SW 1271 (cell line): ENCODE measurements at places on chromosomes 4 and X.

DNA sequence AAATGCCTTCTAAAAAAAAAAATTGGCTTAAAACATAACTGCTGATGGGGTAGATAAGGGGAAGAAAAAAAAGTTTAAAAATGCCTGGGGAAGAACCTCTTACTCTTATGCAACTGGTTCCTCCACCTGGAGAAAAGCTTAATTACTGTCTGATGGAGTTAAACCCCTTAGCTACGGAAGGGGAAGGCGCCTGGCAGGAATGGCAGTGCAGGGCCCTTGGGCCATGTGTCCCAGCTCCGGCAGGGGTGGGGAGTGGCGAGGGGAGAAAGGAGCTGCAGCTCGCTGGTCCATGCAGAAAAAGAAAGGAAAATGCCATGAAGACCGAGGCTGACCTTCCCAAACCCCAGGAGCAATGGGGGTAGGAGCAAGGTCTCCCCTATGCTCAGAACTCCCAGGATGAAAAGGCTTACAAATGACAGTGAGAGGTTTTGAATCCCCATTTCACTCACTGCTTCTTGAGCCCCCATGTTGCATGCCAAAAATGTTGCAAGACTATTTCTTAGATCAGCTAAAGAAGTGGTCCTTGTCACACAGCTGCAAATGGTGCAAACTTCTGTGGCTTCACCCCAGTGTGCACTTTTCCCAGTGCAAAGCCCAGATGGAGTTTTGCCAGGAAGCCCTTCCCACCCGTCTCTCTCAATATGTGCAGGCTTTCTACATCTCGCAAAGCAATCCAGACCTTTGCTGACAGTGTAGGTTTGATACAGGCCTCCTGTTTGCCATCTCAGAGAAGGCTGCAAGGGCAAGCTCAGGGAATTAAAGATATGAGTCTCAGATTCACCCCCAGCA lies 204.8 kb upstream of the CT83 start:
- DNase-seq, result no peak

- no peak for DNase-seq
These were observed 126.3 kb downstream of the AASDH start for GRCh38 chr4:56261027-56261426.

DNA sequence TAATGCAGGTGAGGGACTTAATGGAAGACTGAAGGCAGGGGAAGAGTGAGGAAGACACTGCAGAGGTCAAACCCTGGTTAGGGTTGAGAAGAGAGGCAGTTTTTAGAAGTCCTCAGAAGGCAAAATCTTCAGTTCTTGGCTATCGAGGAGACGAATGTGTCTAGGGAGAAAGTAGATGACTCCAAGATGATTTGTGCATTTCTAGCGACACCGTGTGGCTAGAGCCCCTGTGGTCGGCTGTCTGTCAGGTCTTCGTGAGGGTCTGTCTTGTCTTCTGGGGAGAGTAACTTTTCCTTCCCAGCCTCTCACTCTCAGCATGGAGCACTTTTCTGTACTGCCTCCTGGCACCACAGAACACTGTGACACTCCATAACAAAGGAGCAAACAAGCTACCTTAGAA lies 458.1 kb downstream of the STIM2 start:
- DNase-seq, result no peak

GRCh38 chrX:40152173-40152711 lies 54.5 kb upstream of the BCOR start:
- DNase-seq, result no peak

DNA sequence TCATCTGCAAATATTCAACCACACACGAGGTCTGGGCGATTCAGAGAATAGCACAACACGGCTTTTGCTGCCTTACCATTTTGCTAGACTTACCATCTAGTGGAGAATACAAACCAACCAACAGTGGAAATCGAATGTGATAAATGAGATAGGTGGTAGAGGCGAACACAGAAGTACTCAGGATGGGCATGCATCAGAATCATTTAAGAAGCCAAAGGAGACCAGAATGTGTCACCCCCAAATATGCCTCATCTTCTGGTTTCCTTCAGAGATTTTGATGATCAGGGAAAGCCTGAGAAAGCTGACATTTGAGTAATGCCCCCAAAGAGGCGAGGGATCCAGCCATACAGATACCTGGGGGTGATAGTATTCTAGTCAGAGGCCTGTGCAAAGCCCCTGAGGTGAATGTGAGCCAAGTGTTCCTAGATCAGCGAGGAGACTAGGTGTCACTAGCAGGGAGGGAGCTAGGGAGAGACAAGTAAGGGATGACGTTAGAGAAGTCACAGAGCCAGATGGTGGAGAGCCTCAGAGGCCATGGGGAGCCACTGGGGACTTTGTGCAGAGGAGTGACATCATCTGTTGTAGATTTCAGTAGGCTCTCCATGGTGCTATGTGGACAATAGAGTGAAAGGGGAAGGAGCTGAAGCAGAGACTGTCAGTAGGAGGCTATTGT lies 1.7 kb downstream of the MTMR1 start:
- no peak for DNase-seq

DNA sequence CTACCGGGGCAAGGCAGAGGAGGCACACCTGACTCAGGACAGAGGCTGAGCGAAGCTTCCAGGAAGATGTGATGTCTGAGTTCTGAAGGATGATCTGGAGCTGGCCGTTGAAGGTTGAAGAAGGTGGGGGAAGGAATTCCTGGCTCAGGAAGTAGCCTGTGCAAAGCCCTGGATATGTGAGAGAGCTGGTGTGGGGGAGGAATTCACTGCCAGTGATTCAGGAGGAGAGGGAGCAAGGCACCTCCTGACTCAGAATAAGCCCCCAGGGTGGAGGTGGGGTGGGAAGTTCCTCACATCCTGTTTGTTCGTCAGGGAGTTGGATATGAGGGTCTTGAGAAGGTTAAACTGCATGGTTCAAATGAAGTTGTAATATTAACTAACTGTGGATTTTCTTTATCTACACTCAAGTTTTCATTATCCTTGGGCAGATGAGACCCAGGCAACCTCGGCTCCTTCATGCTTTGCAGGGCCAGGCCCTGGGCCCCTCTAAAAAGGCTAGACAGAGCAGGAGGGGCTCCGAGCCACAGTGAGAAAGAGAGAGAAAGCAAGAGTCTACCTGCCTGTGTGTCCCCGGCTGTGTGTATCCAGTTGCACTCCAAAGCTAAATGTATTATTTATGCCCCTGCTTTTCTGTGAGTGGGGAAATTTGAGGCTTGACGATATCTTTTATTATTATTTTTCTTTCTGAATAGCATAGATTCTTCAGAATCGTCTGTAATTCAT lies 7.1 kb downstream of the NHSL2 start:
- DNase-seq, result no peak

- no peak for DNase-seq
These were observed 532 bp upstream of the SH3BP2 start for GRCh38 chr4:2792396-2792710.

DNA sequence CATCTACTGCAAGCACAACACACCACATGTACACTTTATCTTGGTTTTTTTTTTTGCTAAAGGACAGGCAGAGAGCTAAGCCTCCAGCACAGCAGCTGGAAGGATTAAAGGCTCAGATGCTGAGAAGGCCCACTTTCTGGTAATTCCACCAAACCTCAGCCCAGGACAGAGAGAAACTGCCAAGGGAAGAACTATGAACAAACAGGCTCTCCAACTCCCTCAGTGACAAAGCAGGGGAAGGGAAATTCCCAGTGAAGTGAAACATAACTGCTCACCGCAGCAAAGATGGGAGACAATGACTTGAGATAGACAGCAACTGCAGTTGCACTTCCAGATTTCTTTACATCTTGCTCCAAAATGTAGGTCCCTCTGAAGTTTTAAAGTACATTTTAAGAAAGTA lies 4.8 kb downstream of the PROM1 start:
- no peak for DNase-seq

GRCh38 chrX:24306440-24306839 lies 7.4 kb downstream of the SUPT20HL2 start:
- DNase-seq, result no peak

DNA sequence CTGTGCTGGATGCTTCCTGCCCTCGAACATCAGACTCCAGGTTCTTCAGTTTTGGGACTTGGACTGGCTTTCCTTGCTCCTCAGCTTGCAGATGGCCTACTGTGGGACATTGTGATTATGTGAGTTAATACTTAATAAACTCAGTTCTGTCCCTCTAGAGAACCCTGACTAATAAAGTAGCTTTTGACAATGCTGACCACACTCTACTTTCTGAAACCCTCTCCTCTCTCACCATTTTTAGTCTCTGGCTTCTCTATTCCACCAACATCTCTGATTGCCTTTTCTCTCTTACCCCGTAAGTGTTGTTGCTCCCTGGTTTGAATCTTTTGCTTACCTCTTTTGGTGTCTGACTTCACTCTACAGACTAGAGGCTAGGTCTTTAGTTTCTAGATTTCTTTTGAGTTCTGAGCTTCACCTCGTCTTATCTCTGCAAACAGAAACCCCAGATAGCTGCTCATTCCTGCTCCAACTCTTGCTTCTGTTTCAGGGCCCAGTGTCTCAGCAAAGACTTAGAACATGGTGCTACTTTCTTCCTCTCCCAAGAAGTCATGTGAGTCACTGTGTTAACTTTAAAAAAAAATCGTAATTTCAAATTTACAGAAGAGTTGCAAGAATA lies 11.4 kb downstream of the TMSB4X start:
- no peak for DNase-seq

DNA sequence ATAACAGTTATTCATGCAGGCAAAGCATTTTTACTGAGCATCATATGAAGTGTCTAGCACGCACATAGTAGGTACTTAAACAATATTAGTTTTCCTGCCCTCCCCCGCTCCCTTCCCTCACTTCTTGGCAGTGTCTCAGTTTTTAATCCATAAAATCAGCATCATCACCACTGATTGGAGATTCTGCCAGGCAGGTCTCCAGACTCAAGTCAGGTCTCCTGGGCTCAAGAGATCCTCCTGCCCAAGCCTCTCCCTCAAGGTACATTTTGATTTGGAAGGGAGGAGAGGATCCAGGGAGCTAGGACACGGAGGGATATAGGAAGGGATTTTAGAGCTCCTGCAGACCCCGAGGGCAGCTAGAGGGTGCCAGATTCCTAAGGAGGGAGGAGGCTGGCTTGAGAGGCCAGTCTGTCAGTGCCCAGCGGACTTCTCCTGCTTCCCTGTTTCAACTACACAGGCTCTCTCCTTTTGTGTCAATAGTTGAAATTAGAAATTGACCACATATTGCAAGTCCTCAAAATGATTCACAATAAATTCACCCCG lies 4.4 kb upstream of the FAT1 start:
- no peak for DNase-seq

GRCh38 chrX:47632666-47633065 lies 2.9 kb upstream of the CFP start:
- no peak for DNase-seq

DNA sequence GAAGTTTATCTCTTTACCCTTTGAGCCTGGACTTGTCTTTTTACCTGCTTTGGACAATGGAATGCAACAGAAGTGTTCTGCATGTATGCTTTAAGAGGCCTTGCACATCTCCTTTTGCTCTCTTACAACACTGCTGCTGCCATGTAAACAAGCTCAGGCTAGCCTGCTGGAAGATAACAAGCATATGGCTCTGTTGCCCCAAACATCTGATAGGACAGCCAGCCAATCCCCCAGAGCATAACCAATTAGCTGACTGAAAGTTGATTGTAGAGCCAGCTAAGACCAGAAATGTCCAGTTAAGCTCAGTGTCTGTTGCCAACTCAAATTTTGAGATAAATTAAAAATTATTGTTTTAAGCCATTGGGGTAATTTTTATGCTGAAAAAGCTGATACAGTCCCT lies 510.6 kb upstream of the CNKSR2 start:
- DNase-seq, result no peak

DNA sequence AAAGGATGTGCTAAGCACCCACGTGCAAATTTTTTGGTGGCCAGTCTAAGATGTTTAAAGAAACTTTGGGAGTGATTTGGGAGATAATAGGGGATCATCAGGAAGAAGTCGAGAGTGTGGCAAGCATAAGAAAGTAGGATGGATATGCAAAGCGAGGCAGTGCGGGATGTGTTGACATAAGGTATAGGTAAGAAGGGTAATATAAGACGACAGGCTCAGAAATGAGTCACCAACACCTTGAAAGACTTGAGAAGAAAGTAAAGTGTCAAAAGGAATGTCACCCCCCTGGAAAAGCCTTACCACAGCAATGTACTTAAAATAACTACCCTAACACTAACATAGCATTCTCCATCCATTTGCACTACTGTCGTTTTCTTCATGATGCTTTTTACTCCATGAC lies 69.8 kb upstream of the BMP2K start:
- DNase-seq, result no peak

DNA sequence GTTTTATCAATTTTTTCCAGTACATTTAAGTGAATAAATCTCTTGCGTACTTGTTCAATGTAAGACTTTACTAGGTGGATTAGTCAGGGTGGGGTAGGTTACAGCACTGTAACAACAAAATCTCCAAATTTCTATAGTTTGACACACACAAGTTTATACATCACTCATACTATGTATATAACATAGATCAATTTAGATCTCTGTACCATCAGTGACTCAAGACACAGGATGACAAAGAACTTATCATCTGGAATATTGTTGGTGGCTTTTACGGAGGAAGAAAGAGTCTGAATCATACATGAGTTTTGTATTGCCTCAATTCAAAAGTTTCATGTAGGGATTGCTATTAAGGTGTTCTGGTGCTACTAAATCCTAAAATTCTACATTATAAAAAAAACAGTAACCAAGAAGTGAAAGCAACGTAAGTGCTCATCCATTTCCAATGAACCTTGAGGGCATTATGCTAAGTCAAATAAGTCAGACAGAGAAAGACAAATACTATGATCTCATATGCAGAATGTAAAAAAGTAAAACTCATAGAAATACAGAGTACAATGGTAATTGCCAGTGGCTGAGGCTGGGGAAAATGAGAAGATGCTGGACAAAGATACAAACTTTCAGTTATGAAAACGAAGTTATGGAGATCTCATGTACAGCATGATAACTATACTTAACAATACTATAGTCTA lies 98.0 kb upstream of the DKK2 start:
- DNase-seq, result no peak

DNA sequence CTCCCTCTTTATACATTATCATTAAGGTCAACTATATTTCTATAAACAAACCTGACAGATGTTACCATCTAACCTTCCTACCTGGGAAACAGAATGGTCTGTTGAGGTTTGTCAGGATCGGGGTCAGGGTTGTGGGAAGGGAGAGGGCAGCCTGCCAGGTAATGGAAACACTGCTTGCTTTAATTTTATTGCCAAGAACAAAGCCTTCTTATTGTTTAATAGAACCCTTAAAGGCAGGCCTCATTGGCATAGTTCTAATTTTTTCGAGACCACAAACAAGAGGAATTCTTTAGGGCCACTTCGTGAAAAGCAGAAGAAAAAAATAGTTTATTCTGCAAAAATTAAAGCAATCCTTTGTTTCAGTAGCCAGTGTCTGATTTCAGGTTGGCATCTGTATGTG lies 113.2 kb downstream of the MID1 start:
- DNase-seq, result no peak

DNA sequence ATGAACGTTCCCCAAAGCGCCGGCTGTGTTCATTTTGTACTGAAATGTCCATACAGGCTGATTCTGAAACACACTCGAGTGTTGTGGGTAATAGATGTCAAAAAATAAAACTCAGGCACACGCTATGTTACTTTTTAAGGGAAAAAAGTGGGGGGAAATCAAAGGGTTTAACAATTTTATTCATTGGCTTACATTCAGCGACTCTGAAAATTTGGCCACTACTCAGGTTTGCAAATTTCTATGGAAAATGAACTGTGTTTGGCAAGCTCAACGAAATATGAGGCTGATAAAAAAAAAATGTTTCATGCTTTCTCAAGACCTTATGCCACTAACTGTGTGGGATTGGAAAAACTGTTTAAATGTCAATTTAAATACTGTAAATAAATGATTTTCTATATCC lies 18.5 kb downstream of the AMELX start:
- DNase-seq, result no peak
